ENCODE measurements at places on chromosomes 2 and 18.

DNA sequence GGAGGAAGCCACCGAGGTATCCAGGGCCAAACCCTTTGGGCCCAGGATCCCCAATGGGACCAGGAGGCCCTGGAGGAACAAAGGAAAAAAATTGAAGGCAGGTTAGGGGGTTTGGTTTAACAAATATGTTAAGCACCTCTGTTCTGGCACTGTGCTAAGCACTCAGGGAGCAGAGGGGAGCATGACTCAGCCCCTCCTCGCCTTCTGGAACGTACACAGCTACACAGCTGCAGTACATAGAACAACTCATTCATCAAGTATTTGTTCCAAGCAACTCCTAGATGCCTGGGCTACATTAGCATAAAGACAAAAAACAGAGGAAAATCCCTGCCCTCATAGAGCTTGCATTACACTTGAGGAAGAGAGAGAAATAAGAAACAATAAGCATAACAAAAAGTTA is 153.6 kb downstream of the COL4A4 start:
- DNase-seq = no peak

DNA sequence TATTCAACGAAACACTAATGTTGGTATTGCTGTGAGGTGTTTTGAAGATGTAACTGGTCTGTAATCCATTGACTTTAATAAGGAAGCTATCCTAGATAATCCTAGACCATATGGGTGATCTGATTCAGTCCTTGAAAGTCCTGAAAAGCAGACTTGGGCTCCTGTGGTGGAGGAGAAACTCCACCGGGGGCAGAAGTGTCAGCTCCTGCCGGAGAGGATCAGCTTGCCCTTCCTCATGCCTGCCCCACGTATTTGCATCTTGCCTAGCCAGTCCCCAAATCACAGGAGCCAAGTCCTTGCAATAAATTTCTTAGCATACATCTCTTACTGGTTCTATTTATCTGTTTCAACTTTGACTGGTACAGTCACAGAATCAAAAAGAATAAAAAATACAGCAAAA is 144.2 kb upstream of the DLGAP1 start:
- DNase-seq = no peak

DNA sequence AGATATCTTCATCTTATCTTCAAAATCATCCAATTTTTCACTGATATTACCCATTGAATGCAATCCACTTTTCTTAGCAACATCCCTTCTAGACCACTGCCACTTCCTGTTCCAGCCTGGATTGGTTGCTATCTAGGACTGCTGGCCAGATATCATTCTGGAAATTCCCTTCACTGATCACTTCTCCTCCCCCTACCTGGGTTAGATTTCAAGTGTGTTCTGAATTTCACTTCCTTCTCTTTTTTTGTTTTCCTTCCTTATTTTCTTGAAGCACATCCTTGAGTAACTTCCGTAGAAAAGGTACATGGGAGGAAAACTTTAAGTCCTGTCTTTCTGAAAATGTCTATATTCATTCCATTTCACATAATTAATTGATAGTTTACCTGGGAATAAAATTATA is 82.0 kb upstream of the IL1R2 start:
- DNase-seq = no peak

GRCh38 chr2:107358362-107358761 is 468.3 kb upstream of the RGPD4 start:
- no peak for DNase-seq

DNA sequence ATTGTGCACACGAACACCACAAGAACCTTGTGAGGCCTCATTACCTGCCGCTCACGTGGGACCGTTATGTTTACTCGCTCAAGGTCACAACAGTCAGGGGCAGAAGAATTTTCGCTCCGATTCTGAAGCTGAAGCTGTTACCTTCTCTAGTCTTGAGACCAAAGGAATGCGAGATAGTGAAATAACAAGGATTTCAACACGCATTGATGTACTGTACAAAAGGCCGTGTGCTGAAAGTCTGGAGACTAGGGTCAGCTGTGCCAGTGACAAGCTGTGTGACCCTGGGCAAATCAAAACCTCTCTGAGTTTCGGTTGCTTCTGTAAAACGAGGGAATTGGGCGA is 583 bp downstream of the NEMP2 start:
- DNase-seq = peak; percentile 46

DNA sequence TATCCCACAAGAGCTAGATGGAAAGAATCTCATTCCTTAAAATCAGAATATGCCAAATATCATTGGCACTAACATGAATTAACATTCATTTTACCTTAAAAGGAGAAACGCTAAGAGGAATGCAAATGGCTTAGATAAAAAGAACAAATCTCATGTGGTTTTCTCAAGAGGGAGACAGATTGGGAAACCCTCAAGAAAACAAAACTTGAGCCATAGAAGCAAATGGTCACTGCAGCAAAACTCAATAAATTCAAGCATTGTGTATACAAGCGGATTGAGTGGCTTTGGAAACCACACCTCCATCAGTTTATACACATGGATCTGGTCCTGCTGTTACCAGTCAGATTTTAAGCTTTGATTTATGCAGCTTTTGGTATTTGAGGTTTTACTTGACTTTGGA is 1331.8 kb upstream of the ZEB2 start:
- DNase-seq = no peak

DNA sequence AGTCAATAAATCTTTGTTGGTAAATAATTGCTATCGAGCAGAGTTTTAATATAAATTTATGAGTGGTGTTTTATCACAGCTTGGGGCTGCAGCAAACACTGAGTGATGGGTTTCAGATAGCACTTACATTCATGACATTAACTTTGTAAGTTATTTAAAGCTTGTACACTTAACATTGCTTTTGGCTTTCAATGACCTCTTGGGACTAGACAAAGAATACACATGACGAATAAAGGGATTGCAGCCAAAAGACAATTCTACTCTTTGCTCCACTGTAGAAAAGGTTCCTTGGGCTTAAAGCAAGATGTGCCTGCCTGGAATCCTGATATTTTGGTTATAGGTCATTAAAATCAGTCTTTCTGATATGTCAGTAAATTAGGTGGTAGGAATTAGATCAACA is 299.5 kb downstream of the GBX2 start:
- DNase-seq = no peak

Measured in stimulated activated CD4-positive, alpha-beta T cell treated with anti-CD3 and anti-CD28 coated beads, Interleukin-4, amount 100 ng/mL, for 1 hour (primary cell).